GM12864 (cell line): ENCODE measurements at places on chromosomes 12 and 14.

- no peak for DNase-seq
Measured at GRCh38 chr12:111389635-111390034, 16.1 kb upstream of the SH2B3 start.

DNA sequence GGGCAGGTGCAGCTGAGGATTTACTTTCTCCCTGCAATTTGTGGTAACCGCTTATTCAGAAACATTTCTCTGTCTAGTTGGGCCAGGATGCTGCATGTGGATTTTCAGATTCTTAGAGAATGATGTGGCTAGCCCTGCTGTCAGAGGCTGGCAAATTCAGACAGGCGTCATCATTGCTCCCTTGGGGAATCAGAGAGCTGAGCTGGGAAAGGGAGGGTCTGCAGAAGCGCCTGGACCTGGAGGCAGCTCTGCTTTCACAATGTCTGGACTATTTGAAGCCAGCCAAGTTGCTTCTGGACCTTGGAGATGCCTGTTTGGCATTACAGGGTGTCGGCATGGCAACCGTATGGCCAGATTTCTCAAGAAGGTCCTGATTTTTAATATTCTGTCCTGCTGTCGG is 3.4 kb downstream of the GALNT16 start:
- DNase-seq = no peak

DNA sequence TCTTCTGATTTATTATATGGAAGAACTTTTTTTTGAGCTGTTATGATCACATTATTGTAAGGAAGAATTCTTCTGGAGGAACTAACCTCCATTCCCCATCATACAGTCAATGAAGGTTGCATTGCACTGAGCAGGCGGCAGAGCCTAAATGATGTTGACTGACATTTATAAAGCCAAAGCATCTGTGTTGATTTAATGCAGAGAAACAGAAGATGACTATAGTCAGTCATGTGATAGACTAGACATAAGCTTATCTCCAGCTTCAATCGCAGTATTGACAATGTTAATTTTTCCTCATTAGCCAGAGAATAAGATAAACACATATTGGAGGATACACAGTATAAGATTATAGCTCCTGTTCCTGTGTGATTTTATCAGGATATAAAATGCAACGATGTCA is 82.0 kb downstream of the PRICKLE1 start:
- DNase-seq = no peak

- DNase-seq = no peak
Measured at GRCh38 chr12:57816001-57816854, 2.3 kb downstream of the AVIL start.

- no peak for DNase-seq
Measured at GRCh38 chr14:44889595-44890471, 71.9 kb downstream of the KLHL28 start.

GRCh38 chr12:89228491-89228890 is 123.8 kb downstream of the DUSP6 start:
- DNase-seq = no peak

- DNase-seq = no peak
Measured at GRCh38 chr12:2858334-2858733, 1.5 kb upstream of the TEX52 start.

DNA sequence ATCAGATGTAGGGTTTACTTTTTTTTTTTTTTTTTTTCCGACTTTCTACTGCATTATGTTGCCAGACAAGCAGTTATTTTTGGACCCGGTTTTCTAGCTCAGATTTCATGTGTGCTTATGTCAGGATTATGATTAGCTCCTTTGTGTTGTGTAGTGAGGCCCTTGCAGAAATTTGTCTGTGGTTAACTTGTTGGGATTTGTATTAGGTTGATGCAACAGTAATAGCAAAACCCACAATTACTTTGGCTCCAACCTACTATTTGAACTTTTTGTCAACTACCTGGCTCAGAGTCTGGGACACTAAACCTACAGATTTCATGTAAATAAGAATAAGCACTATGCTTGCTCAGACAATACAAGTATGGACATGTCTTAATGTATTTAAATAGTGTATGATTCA is 44.1 kb upstream of the KCNJ8 start:
- no peak for DNase-seq

GRCh38 chr12:48946205-48946604 is 11.1 kb downstream of the ARF3 start:
- no peak for DNase-seq

DNA sequence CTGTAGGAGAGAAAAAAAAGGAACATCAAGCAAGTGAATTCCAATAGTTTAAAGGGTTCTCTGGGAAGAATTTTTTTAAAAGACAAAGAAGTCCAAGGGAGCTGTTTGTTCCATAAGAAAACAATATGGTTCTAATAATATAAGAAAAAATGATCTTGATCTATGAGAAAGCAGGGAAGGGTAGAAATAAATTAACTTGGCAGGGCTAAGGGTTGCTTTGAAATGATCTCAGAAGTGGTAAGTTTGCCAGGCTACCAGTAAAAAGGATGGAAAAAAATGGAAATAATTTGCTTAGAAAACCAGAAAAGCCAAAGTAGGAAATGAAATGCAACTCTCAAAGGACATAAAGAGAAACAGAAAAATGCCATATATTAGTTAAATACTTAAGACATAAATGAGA is 41.7 kb upstream of the EMP1 start:
- DNase-seq = no peak

GRCh38 chr14:41615011-41615595 is 8.4 kb downstream of the LRFN5 start:
- no peak for DNase-seq

DNA sequence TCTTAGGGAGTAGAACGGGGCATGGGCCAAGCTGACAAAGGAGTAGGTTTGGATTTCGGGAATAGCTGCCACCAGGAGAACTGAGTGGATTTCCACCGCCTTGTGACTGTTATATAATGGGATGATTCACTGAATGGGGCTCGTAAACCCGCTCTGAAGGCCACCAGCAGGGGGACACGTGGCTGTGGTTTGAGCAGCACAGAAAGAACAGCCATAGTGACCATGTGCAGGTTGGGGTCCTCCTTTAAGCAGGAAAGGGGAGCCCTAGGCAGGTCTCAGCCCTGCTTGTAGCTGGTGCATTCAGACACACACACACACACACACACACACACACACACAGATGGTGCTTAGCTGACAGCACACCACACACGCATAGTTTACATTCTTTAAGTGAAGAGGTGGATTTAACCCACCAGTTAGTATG is 8.6 kb upstream of the ASB2 start:
- no peak for DNase-seq

DNA sequence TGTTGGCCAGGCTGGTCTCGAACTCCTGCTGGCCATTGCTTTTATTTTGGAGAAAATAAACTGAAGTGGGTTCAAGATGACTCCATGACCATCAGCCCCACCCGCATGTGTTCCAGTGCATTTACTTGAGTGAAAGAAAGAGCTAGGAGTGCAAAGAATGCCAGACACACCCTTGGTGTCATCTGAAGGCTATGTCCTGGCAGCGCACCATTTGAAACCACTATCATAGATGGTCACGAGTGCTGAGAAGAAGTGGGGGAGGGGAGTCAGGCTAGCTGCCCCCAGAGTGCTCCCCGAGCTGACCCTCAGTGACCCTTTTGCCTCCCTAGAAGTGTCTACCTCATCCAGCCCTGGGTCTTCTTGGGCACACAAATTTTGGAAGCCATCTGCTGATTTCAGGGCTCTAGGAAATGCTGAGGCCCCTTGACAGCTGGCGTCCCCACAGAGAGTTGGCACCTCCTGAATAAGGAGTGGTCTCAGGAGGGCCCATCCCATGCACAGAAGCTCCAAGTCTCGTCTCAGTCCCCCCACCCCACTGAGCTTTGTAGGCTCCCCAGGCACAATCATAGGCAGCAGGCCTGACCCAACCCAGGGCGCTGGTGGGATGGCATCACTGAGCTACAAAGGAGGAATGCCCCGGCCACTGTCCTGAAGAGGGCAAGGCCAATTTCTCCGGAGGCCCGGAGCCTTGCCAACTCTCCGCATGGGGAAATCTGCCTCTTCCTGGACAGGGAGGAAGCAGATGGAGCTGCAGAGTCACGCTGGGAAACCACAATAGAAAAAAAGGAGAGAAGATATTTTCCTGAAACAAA is 28.0 kb downstream of the PXN start:
- DNase-seq = no peak

GRCh38 chr14:35940291-35940690 is 114.2 kb downstream of the BRMS1L start:
- no peak for DNase-seq

DNA sequence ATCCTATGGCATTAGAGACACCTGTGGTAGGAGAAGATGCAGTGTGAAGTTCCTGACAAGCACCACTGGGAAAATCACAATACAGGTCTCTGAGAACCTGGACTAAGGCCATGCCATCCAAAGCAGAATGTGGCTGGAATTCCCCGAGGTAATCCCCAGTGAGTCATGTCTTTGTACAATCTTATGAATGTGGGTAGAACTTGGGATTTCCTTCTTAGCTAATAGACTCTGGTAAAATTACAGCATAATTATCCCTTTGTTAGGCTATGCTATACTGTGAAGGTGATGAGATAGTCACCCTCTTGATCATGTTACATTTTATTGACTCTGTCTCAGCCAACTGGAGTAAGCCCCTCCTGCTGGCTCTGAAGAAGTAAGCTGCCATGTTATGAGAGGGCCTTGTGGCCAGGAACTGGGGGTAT is 224.3 kb upstream of the DCN start:
- peak; percentile 13 for DNase-seq

GRCh38 chr12:109513977-109514376 is 36.5 kb downstream of the UBE3B start:
- no peak for DNase-seq

GRCh38 chr12:5685935-5686334 is 254.0 kb downstream of the NTF3 start:
- DNase-seq = no peak

DNA sequence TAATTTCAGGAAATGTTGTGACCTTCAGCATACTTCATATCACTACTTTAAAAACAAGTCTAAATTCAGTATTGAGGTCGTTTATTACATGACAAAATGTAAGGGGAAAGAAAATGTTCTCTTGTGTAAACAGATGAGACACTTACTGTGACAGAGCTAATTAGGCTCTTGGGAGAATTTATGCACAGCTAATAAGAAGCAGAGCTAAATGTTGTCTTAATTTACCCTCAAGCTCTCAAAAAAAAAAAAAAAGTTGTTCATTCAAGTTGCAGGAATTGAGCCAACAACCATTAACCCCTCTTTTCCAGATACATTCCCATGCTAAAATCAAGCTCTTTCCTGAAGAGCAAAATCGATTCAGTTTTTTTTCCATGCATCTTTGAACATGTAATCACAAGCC is 1419.4 kb downstream of the FSCB start:
- no peak for DNase-seq

DNA sequence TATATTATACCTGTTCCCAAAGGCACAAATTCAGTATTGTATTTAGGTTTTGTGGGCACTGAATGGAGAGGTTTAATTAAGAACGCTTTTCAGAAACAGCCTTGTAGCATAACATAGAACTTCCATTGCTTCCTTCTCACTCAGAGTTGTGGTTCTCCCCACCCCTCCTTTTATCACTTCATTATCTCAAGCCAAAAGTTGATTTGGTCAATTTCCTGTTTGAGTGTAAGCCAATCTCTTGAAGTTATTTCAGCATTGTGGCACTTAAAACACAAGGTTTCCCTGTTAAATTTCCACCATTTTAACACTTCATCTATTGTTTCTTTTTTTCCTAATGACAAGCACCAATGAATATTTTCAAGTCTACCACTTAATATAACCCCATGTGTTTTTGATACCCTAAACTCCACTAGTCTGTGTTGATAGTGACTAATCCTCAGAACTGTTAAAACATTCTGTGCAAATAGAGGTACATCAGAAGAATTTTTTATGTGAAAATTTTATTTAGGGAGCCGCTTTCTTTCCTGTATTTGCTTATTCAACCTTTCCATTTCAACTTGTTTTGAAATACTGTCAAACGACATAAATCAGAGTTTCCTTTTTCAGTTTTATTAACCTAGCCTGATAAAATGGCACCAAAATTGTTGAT is 340.1 kb downstream of the BCAT1 start:
- DNase-seq = no peak

DNA sequence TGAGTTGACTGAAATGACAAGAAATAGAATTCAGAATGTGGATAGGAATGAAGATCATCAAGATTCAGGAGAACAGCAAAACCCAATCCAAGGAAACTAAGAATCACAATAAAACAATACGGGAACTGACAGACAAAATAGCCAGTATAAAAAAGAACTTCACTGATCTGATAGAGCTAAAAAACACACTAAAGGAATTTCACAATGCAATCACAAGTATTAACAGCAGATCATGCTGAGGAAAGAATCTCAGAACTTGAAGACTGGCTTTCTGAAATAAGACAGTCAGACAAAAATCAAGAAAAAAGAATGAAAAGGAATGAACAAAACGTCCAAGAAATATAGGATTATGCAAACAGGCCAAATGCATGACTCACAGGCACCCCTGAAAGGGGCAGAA is 15.3 kb upstream of the OR5AU1 start:
- DNase-seq = no peak
